Calu3 (cell line): ENCODE measurements at places on chromosomes 16 and 17. TPM values are rescaled to one million over a fixed set of nuclear protein-coding genes. Genes with fewer than 3 reads are reported as not detected.

TBC1D3G gene
- not detected in 2 replicates for total RNA-seq

- H3K36me3 ChIP-seq, result peaks cover 5% of the 10 kb centered on the region
- no peak overlapping the region for H3K27ac ChIP-seq
- H3K4me3 ChIP-seq, result peak overlapping the region; percentile 65
- DNase-seq, result peak; percentile 87
- no peaks in the 10 kb centered on the region for H3K27me3 ChIP-seq
Observed at GRCh38 chr17:27381007-27381501, 75.2 kb upstream of the KSR1 start.

DNA sequence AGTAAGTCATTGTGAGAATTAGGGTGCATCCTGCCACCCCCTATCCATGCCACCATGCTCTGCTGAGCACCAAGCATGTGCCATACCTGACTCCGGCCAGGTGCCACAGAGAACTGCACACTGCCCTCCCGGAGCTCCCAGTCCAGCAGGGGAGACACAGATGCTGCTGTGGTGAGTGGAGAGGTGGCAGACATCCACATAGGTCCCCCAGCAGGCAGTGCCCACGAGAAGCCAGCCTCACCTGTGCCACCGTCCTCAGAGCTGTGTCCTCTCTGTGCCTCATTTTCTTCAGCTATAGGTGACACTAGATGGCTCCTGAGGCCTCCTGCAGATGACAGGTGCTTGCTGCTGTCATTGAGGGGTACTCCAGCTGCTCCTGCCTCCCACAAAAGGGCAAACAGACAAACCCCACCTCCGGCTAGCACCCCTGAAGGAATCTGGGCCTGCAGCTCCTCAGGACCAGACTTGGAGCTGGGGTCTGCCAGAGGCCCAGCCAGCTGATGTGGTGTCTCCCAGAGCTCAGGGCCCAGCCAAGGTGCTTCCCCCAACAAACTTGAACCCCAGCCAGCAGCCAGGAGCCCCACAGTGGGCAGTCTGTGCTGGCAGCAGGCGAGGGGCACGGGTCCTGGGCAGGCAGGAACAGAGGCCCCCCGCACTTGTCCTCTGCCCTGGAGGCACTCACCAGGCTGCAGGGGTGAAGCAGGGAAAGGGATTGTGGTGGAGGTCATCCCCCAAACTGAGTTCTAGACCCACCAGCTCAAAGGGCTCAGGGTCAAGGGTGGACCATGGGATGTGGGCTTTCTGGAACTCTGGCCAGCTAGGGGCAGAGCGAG, 17.1 kb downstream of the FOXJ1 start:
- no peaks in the 10 kb centered on the region for H3K4me1 ChIP-seq
- H3K27ac ChIP-seq, result no peak overlapping the region
- H3K27me3 ChIP-seq, result no peaks in the 10 kb centered on the region
- no peaks in the 10 kb centered on the region for H3K36me3 ChIP-seq

DNA sequence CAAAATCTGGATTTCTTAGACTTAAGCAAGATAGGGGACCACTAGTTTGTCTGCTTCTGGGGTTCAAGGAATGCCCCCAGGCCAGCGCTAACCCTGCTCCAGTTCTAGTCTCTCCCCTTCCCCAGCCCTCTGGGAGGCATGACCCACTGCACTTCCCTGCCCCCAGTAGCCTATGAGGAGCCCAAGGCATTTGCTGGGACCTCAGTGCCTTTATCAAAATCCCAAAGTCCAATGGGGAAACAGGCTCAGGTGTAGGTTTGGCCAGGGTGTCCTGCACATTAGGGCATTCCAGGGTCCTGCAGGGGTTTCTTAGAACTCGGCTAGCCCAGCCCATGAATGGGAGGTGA, 1.2 kb downstream of the IL4R start:
- peaks cover 60% of the 10 kb centered on the region for H3K36me3 ChIP-seq
- H3K27ac ChIP-seq, result peak overlapping the region; percentile 80
- DNase-seq, result no peak
- peak overlapping the region; percentile 82 for H3K4me3 ChIP-seq
- no peaks in the 10 kb centered on the region for H3K27me3 ChIP-seq
- H3K4me1 ChIP-seq, result peaks cover 71% of the 10 kb centered on the region

OR4D2 gene
- not detected in 2 replicates for total RNA-seq

CMTM4 gene
- total RNA-seq, result 79.6 and 110 TPM in 2 replicates

PIRT gene
- total RNA-seq, result not detected in 2 replicates

DRC7 gene
- not detected in 2 replicates for total RNA-seq

CHD9 gene
- 61.8 and 69.5 TPM in 2 replicates for total RNA-seq
